ENCODE measurements at places on chromosomes 3 and 15.

- DNase-seq, result no peak
Measured at GRCh38 chr15:48343865-48344264, 12.6 kb downstream of the DUT start.

DNA sequence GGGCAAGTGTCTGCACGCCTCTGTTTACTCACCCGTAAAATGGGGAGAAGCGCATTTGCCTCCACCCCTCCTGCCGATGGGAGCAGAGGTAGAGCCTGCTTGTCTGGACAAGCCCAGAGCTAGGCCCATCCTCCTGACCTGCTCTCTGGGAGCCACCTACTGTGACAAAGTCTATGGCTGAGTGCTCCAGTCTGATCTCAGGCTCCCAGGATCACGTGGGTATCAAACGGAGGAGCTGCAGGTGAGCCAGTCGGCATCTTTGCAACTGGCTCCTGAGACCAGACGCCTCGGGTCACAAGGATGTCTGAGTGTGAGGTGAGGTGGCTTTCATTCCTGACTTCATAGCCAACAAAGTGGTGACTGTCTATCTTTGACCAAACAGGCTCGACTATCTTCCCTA, 2.1 kb upstream of the ALDH1A3 start:
- no peak for DNase-seq

GRCh38 chr15:75452865-75453702, 1.6 kb upstream of the SIN3A start:
- DNase-seq, result peak; percentile 28

DNA sequence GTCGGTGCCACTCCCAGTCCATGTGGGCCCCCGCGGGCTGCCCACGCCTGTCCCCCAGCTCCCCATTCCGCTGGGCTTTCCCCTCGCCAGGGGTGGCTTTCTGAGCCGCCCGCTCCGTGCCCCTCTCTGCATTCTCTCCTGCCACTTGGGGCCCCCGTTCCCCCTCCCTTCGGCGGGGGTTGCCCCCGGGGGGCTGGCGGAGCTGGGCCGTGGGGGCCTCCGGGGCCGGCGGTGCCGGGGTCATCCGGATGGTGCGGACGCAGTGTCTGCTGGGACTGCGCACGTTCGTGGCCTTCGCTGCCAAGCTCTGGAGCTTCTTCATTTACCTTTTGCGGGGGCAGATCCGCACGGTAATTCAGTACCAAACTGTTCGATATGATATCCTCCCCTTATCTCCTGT, 46.5 kb downstream of the GRAMD1C start:
- no peak for DNase-seq

GRCh38 chr3:50015918-50016317, 72.8 kb upstream of the RBM5 start:
- DNase-seq, result no peak

DNA sequence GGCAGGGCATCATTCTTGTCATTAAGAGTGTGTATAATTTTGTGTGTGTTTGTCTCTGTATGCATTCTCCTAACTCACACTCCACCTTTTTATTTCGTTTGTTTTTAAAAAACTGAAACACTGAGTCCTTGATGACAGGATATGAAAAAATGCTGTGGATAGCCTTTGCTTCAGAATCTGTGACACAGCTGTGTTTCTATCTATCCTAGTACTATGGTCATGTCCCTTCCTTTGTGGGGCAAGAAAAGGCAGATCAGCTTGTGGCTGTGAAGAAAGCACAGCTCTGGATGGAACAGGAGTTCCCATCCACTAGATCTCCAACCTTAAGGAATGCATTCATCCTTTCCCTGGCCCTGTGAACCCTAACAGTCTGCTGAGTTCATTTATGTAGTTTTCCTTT, 60.3 kb downstream of the OTOL1 start:
- no peak for DNase-seq

GRCh38 chr3:183494341-183494740, 61.2 kb downstream of the KLHL6 start:
- no peak for DNase-seq

DNA sequence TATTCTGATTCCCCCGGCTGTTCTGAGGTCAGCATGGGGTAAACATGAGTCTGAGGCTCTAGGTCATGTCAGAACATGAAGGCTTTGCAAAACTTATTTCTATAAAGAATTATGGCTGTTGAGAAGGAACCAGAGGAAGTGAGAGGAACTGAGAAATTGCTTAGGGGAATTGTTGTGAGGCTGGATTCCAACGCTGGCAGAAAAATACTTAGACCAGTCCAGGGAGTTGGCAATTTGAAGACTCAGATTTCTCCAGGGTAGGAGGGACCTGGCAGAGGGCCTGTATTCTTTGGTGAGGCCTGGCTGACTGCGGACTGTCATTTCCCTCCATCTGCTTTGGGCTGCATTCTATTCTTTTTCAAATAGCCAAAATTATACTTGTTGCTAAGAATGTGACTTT, 155.5 kb downstream of the PLD1 start:
- DNase-seq, result no peak
